ENCODE measurements at places on chromosomes 13 and 19. TPM values are rescaled to one million over a fixed set of nuclear protein-coding genes. Genes with fewer than 3 reads are reported as not detected.
A peak's percentile ranks its signal among the peaks of the same experiment; 100 is the strongest.

RASIP1 gene
- total RNA-seq: 3.1 TPM

TMEM145 gene
- total RNA-seq: not detected

PRR22 gene
- total RNA-seq: 3.4 TPM

MEGF8 gene
- total RNA-seq: 19.5 TPM

CABP5 gene
- 11.8 TPM for total RNA-seq

- DNase-seq: no peak
Observed at GRCh38 chr19:28332351-28332750, 880.6 kb downstream of the UQCRFS1 start.

- no peak for DNase-seq
Observed at GRCh38 chr13:111901267-111901915, 165.6 kb upstream of the SOX1 start.

- DNase-seq: no peak
Observed at GRCh38 chr13:73228546-73228945, 169.7 kb downstream of the KLF5 start.

- no peak for DNase-seq
Observed at GRCh38 chr13:50794226-50794625, 49.3 kb downstream of the DLEU7 start.

DNA sequence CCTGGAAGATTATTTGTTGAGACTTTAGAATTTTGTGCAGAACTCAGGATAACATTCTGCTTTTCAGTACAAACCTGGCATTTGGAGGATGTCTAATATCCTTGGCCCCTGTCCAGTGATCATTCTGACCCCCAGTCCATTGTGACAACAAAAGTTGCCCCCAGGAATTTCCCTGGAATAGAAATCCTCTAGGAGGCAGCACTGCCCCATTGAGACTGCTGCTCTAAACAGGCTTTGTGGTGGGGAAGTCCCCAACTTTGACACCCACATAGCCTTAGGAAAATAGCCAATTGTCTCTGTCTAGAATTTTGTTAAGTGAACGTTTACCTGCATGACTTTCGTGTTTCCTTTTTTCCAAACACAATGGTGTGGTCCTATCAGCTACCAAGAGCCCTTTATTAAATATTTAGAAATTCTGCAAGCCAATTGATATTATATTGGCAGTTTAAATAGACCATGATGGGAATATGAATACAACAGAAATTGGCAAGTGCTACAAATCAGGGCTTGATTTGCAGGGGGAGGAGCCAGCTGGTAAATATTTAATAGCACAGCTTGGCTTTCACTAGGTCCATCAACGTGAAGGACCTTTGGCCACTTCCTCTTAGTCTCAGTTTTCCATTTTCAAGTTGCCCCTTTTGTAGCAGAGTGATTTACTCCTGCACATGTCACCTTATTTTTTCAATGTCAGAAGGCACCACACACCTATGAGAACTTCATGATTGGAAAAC is 451.7 kb downstream of the EFNB2 start:
- no peak for DNase-seq

DNA sequence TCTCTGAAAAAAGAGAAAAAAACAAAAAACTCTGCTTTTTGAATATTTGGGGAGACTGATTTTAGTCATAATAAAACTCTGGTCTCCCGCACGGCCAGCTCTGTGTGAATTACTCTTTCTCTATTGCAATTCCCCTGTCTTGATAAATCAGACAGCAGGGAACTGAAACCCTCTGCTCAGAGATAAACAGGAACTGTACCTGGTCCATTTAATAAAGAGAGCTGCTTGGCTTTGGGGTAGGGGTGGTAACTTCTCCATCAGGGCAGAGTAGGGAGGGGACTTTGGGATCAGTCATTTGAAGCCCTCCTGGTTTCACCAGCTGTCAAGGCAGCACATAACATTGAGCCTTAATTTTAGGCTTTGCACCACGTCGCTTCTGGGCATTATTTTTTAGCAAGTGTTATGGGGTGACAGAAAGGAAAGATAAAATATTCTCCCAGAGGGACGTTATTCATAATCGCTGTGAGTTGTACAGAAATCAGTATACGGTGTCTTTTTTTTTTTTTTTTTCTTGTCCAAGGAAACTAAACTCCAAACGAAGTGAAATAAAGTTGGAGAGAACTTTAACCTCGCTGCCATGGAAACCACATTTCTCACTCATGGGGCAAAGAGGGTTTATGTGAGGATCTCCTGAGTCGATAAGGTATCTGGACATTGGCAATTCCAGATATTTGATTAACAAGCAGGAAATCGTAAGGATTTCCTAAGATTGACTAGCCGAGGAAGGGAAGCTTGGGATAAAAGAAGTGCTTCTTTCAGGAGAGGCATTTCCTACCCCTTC is 99.0 kb upstream of the MRI1 start:
- DNase-seq: no peak

- DNase-seq: peak; percentile 89
Observed at GRCh38 chr19:49808711-49809159, 4.4 kb downstream of the FUZ start.

GRCh38 chr19:45376045-45376724 is 5.8 kb upstream of the ERCC2 start:
- peak; percentile 73 for DNase-seq

DNA sequence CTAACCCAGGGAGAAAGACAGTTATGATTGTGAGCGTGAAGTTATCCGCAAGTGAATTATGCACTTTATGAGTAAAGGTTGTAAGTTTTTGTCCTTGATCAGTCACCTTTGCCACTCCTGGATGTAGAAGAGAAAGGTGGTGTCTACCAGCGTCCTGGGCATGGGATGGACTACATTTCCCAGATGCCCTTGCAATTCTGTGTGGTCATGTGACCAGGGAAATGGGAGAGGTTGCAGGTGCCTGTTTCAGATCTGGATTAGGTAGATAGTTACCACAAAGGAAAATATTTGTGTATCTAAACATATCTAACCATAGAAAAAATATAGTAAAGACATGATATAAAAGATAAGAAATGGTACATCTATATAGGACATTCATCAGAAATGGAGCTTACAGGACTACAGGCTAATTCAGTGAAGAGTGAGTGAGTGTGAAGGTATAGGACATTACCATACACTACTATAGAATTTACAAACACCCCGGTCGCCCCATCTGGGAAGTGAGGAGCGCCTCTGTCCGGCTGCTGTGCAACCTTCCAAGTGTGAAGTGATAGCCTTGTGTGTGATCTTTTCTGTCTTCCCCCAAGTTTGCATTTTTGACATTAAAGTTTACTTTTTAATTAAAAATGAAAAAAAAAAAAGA is 51.6 kb upstream of the CACNA1A start:
- DNase-seq: no peak

DNA sequence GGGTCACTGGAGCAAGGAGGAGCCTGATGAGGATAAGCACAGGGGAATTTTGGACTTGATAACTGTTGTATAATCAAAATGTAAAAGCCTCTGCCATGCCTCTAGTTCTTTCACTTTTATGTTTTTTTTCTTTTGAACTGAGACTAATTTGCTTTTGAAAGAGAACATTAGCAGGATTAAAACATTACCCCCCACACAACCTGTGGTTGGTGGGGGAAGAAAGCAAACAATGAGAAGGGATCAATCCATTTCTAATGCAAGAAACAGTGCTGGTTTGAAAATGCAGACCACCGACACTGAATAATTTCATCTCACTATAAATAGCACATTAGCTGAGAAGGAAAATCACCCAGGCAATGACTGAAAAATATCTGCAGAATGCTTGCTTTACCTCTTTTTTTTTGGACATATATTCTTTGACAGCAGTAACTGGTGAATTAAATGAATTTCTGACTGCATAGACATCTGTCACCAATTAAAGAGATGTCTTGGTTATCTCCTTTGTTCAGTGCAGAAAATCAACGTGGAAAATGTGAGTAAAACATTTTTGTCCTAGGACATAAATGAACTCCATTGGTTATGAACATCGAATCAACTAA is 48.6 kb upstream of the TRPC4 start:
- DNase-seq: no peak

All from umbilical cord (tissue), 2 donors.